ENCODE measurements at places on chromosomes 13 and 19.

DNA sequence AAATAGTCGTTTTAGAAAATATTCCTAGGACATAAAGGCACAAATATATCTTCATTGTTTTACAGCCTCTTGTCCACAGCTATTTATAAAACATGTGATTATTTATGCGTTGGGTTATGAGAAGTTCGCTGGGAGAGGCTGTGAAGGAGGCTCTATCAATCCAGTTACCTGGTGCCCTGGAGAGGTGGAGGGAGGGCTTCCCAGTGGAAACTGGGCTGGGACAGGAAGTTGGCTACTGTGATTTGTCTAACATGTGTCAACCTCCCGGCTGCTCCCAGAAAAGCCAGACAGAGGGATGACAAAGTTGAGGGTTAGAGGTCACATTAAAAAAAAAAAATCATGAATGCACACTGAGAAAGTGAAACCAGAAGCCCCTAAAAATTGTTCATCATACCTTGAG is 346.5 kb downstream of the ZNF536 start:
- DNase-seq = no peak

GRCh38 chr19:41098762-41099161 is 10.5 kb downstream of the CYP2A13 start:
- DNase-seq = no peak

DNA sequence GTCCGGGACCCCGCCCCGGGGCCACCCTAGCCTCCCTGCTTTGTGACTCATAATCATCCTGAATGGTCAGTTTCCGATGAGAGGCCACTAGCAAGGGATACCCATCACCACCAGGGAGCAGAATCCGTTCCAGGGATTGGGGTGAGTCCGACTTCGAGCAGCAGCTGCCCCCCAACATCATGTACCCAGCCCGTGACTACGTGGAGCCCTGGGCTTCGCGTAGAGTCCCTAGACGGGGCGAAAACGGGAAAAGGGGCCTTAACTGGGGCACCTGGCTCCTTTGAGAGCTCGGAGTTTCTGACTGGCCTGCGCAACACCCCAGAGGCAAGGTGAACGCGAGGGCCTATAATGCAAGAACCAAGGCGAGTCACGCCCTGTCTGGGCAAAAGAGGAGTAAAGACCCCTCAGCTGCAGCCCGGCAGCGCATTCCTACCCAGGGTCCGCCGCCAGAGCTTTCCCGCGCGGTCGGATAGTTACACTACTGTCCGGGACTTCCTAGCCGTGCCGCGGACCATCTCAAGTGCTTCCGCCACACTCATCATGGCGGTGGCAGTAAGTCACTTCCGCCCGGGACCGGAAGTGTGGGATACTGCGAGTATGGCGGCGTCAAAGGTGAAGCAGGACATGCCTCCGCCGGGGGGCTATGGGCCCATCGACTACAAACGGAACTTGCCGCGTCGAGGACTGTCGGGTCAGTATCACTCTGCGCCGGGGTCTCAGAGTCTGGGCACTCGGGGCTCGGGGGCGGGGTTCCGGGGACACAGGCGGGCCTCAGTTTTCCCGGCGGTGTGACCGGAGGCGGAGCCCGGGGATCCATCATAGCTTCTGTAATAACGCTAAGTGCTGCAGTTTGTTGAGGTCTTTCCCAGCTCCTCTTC is at the start of gene NDUFA13:
Gene NDUFA13 (plus strand): TSS at position 584 of the 878 bp plus-strand sequence. CDS start 14 bp downstream, at position 598.
- DNase-seq = peak; percentile 96

DNA sequence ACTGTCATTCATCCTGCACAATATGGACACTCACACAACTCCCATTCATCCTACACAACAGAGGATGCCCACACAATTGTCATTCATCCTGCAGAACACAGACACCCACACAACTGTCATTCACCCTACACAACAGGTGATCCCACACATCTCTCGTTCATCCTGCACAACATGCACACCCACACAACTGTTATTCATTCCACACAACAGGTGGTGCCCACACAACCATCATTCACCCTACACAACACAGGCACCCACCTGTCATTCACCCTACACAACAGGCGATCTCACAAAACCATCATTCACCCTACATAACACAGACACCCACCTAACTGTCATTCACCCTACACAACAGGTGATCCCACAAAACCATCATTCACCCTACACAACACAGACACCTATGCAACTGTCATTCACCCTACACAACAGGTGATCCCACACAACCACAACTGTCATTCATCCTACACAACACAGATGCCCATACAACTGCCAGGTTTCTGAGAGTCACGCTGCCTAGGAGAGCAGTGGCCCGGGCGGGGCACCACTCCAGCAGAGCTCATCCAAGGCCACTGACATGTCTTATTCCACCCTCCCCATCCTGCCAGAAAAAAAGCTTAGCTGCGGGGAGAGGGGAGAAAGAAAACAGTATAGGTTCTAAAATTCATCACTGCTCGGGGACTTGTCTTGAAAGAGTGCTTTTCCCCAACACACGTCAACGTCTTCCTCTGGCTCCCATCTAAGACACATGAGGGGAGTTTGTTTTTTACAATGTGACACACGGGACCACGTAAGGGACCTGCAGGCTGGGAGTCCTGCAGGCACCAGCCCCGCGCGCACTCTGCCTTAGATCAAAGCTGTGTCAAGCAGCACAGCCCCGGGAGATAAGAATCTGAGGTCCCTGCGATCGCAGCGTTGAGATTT is 44.0 kb downstream of the KLF2 start:
- peak; percentile 59 for DNase-seq

GRCh38 chr13:23466144-23467002 is 32.9 kb upstream of the SACS start:
- peak; percentile 42 for DNase-seq

- no peak for DNase-seq
Observed at GRCh38 chr19:35205733-35206323, 22.7 kb downstream of the FAM187B start.

DNA sequence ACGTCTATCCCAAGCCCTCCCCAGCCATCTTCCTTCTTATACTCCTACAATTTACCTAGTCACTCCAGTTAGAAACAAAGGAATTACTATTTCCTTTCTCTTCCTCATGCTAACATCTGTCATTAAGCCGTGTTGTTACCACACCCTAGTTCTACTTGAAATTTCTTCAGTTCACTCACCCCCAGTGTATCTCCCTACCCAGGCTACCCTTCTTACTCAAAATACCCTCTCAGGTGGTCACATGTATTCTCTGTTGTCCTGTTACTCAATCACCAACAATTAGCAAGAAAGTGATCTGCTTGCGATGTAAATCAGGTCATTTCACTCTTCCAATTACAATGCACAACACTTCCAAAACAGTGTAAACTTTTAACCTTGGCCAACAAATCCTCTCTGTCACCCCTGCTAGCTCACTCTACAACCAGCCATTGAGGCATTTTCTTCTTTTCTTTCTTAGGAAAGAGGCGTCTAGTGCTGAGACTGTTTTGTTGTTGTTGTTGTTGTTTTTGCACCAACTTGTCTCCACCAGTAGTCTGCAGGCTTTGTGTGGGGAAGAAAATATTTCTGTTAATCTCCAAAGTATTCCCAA is 50.7 kb downstream of the PCDH17 start:
- DNase-seq = no peak

DNA sequence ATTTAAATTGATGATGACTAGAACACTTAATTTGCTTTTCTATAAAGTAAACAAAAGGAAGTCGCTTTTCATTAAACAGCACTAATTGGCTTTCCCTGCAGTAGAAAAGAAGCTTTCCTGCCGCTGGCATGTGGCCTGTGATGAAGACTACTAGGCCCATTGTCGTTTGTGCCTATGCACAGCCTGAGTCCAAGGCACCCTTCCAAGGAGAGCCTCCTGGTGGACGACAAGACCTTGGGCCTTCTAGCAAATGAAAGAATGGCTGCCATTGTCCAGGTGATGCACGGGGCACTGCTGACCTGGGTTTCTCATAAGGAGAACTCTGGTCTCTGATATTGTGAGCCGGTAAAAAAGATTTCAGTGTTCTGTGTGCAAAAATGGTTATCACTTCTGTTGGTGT is 233.0 kb downstream of the COL4A1 start:
- no peak for DNase-seq

DNA sequence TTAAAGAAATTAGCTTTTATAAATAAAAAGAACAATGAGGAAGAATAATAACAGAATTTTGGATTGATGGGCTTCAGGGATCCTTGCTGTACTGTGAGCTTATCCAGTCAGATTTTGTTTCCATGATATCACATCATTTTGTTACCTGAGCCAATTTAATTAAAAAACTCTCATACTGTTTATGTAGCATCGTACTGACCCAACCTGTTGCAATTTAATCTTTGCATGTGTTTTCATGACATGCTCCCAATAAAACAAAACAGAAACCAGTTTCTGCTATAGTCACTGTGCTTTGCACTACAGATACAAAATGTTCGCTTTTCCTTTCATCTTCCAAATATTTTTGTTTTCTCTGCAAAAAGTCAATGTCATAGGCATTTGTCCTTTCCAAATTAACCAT is 109.7 kb upstream of the RNF113B start:
- DNase-seq = no peak

GRCh38 chr19:45101806-45102205 is 8.8 kb downstream of the PPP1R37 start:
- DNase-seq = no peak

DNA sequence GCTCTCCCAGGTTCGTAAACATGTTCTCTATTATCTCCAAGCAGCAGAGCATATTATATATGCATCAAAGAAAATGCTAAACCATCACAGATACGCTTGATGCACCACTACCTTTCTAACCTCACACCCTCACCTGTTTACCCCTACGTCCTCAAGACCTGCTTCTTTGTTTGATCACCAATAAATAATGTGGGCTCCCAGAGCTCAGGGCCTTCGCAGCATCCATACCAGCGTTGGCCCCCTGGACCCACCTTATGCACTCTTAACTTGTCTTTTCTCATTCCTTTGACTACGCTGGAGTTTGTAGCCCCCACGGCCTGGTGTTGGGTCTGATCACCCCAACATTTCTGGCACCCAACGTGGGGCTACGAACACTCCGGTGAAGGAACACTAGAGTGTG is 10.0 kb upstream of the ZNF443 start:
- DNase-seq = no peak

GRCh38 chr19:10461047-10461949 is 41.0 kb downstream of the PDE4A start:
- DNase-seq = peak; percentile 78

- DNase-seq = no peak
Observed at GRCh38 chr13:49701491-49701890, 10.2 kb upstream of the EBPL start.

GRCh38 chr19:17510220-17510993 is 1.0 kb upstream of the PGLS start:
- DNase-seq = no peak

- DNase-seq = no peak
Observed at GRCh38 chr13:112755331-112755730, 65.5 kb downstream of the ATP11A start.

DNA sequence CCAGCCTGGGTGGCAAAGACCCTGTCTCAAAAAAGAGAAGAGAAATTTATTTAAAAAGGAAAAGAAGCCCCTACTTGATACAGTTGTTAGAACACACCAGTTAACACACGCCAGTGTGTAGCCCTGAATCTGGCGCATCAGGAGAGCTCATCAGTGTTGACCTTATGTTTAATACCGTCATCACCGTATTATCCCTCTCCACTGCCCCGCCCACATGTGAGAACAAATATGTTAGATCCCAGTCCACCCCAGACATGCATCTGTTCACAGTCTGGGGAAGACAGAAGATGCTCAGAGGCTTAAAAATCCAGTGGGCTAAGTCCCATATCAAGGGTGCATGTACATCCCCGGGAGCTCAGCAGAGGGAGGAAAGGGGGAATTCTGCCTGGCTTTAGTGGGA is 155.2 kb downstream of the DPF1 start:
- no peak for DNase-seq

GRCh38 chr13:26463848-26464247 is 93.6 kb upstream of the WASF3 start:
- no peak for DNase-seq

- DNase-seq = no peak
Observed at GRCh38 chr13:65808061-65808460, 1422.1 kb downstream of the PCDH9 start.

DNA sequence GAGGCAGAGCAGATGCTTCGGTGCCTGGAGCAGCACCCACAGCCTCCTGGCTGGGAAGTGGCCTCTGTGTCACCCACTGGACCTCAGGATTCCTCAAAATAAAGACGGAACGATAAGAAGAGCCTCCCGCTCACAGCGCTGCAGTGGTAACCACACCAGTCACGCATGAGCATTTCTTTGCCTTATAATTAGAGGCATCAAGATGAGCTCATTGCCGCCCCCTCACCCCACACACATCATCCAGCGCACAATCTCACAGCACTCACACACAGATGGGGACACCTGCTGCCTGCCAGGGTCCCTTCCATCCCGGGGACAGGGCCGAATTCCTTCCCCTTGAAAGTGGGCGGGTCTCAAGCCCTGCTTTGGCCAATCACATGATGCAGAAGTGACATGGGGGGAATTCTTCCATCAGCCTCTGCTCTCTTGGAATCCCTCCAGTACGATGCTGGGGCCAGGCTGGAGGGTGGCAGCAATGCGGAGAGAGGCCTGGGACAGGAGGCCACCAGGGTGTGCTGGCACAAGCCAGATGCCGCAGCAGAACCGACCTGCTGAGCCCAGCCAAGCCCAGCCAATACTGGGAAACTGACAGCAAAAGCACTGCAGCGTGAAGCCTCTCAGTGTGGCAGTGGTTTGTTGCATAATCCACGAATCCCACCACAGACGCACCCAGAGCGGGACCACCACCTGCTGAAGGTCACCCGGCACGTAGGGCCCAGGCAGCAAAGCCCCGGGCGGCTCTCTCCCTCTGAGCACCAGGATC is 16.0 kb downstream of the PIP5K1C start:
- DNase-seq = no peak

GRCh38 chr19:56692206-56692895 is 20.8 kb upstream of the ZNF835 start:
- no peak for DNase-seq

GRCh38 chr13:111503376-111503775 is 182.9 kb downstream of the TEX29 start:
- DNase-seq = no peak

DNA sequence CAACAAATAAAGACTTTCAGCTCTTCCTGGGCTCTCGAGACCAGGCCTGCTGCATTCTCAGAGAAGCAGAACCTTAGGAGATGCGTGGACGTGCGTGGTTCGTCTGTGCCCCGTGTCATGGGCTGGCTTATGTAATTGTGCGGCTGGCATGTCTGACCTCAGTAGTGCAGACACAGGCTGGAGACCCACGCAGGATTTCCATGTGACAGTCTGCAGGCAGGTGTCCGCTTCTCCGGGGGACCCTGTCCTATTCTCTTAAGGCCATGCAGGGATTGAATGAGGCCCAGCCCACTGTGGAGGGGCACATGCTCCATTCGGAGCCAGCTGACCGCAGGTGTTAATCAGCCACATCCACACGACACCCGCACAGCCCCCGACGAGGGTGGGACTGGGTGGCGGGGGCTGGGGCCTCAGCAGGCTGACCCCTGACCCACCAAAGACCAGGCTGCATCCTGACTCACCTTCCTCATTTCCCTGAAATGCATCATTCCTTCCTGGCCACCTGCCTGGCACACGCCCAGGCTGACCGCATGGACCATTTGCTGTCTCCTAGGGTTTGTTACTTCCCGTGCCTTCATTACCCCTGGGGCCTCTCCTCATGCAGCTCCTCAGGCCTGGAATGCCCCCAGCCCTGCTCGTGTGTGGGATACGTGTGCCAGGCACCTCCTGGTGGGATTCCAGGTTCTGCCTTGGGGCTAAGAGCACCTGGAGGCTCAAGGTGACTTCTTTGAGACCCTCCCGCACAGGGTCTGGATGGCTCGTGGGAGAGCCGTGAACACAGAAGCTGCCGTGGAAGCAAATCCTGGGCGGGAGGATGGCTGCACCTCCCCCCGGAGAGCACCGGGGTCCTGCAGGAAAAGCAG is 10.7 kb upstream of the MCF2L start:
- DNase-seq = no peak
